ENCODE measurements at places on chromosomes 12 and 14. TPM values are rescaled to one million over a fixed set of nuclear protein-coding genes. Genes with fewer than 3 reads are reported as not detected.

TMEM233 gene
- 0.53 TPM for total RNA-seq

GNG2 gene
- total RNA-seq = 175 TPM

DNA sequence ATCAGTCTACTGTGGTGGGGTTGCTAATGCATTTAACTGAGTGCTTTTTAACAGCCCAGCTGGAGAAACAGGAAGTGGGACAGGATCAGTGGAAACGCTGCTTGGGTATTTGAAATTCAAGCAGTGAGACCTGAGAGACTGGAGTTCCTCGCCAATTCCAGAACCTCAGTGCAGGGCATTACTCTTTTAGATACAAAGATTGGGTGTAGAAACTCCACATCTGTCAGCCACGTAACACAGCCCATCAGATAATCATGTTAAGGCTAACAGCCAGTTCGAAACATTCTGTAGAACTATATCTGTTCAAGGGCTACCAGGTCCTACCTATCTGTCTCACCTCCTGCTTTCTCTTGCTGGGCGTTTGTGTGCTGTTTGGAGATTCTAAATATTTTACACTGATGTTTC, 45.5 kb downstream of the RAD52 start:
- no peak for ATAC-seq

DNA sequence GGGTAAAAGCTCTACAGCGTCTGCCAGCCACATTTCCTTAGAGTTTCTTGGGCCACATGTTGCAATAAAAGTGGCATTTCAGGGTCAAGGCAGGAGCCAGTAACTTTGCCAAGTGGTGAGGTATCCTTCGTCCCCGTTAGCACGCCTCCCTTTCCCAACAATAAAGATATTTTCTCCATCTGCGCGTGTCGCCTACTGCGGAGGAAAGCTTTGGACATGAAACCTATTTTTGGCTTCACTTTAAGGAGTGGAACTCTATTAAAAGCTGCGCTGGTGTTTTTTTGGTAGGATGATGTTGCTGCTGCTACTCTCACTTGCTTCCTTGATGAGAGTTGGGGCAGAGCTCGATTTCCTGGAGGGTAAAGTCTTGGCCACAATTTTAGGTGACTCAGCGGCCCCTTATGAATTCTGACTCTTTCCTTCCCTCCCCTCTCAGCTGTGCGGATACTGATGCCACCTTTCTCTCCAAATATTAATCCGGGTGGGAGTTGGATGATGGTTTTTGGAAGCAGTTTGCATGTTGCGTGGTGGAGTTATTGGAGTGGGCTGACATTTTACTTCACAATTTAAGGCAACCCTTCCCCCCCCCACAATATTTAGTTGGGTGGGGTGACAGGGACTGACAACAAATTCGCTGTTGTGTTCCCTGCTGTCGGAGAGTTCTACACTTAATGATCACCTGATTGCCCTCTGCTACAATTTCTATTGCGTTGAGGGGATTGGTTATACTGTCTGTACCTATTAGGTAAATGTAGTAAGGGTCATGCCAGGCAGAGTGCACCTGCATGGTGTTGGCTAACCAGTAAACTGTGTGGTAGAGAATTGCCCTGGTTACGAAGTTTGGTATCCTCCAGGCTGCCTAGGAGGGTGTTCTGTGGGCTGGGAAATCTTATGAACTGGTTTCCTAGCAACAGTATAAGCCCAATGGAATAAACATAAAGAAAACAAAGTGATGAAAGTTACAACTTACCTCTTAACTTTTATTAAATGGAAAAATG, 1.1 kb downstream of the CCDC91 start:
- peak; percentile 31 for ATAC-seq

DHH gene
- total RNA-seq = 0.38 TPM

MMP14 gene
- 1.8 TPM for total RNA-seq

DNA sequence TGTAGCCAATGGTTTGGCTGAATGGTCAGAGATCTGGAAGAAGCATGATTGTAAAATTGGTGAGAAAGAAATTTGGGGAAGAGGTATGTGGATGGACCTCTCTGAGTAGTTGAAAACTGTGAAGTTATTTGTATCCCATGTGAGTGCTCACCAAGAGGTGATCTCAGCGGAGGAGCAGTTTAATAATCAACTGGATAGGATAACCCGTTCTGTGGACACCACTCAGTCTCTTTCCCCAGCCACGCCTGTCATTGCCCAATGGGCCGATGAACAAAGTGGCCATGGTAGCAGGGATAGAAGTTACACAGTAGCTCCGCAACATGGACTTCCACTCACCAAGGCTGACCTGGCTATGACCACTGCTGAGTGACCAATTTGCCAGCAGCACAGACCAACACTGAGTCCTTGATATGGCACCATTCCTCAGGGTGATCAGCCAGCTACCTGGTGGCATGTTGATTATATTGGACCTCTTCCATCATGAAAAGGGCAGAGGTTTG, 257.4 kb upstream of the ATXN7L3B start:
- no peak for ATAC-seq

GRCh38 chr14:67510836-67511235, 22.3 kb upstream of the PLEKHH1 start:
- no peak for ATAC-seq

Measured in motor neuron (in vitro differentiated cells).